ENCODE measurements at places on chromosomes 2 and 18.

- DNase-seq, result no peak
These were observed 44.4 kb upstream of the CTLA4 start for GRCh38 chr2:203823173-203823572.

GRCh38 chr18:13615432-13615861 is 110.9 kb downstream of the FAM210A start:
- no peak for DNase-seq

DNA sequence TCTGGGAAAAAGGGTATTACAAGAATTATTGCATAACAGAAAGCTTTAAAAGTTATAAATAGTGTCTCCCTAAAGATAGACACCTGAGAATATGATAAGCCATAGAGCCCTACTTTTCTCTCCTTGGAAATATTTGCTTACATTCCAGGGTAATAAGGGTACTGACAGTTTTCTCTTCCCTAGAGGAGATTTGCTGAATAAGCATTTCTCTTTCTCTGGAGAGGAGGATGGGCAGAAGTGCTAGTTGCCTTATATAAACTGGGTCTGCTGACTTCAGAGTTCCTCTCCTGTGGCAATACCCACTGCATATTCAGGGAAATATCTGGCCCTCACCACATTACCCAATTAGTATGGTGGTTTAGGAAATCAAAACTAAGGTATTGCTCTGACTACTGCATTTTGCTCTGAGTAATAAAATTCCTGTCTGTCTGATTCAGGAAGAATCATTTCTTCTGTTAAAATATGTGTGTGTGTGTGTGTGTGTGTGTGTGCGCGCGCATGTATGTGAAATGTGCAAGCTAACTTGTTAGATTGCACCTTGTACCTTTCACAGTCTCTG is 1391.3 kb downstream of the DSC3 start:
- DNase-seq, result no peak

DNA sequence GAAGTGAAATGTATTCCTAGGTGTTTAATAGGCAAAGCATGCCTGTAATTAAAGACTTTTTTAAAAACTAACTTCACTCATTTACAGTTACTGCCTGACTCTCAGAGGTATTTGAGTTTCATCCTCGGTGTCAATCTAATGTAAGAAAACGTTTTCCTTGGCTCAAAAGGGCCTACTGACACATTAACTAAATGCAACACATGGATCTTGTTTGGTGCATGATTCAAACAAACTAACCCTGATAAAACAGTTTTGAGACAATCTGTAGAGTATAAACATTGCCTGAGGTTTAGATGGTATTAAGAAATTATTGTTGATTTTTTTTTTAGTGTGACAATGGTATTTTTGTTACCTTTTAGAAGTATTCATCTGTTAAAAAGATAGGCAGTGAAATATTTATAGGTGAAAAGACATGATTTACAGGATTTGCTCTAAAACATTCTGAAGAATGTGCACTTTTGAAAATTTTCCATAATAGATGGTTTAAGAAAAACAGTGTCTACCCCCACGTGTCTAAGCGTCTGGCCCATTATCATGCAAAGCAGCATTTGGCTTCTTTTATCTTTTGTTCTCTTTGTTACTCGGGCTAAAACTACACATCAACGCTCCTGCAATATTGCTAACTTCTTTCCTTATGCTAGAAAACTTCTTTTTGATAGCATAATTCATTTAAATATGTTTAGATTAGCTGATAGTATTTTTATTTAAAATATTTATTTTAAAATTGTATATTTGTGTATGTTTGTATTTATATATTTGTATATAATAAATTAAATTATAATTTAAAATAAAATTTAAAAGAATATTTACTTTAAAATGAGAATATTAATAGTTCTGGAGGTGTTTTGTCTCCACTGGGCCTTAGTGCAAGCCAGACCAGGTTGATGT is 160.2 kb upstream of the NDUFV2 start:
- no peak for DNase-seq

GRCh38 chr2:176138923-176139660 is 9.6 kb downstream of the HOXD8 start:
- no peak for DNase-seq

GRCh38 chr18:49572611-49573345 is 10.9 kb downstream of the LIPG start:
- DNase-seq, result no peak

GRCh38 chr2:201218780-201219179 is 35.8 kb downstream of the CASP10 start:
- DNase-seq, result no peak

GRCh38 chr2:10554961-10555809 is 107.1 kb upstream of the ODC1 start:
- no peak for DNase-seq

DNA sequence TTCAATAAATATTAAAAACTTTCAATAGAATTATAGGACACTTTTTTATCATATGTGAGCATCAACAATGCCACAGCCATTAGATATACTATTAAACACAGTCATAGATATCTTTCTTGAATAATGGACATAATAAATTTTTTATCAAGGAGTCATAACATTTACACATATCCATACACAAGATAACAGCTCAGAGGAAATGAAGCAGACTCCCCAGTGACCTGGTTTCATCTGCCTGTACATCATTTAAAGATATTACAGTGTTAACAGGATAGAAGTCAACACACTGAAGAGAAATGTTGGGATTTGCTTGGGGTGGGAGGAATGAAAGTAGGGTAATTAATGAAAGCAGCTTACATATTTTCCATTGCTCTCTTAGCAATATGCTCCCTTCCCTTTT is 5.1 kb downstream of the SCG2 start:
- DNase-seq, result no peak

DNA sequence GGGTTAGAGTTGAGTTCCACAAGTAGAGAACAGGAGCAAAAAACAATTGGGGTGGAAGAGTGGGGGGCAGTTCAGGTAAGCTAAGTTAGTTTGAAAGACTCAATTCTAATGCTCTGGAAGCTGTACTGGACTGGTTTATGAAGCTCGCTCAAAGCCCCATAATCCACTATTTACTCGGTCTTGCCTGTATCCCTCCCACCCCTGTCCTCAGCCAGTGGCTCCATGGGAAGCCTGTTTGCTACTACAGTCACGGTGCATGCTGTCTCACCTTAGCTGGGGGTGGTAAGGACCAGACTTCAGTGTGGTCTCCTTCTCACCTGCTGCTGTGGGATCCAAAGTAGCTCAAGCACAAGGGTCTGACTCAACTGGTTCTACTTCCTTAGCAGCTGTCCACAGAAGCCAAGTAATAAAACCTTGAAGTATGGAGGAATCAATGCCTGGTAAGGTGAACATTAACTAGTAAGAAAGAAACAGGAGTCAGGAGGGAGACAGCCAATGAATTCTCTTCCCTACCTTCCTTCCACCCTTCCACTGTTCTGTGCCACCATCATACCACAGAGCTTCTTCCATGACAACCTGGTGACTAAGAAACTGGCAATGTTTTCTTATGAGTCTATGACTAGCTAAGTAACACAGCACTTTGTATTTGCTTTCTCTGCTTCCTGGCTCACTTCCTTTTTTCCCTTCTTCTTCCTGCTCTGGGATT is 230.8 kb downstream of the SRBD1 start:
- no peak for DNase-seq

DNA sequence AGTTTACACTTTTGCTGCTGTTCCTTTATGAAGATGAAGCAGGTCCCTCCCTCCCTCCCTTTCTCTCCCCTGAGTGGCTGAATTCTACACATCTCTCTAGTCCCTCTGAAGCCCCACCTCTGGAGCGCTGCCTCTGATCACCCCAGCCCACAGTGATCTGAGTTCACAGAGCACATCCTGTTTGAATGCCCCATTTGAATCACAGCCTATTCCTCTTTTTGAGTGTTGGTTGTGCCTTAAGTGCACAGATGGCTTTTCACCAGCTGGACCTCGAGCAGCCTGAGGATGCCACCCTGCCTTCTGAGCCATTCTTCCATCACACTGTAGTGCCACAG is 87.1 kb downstream of the ITGB1BP1 start:
- DNase-seq, result no peak

GRCh38 chr2:137921105-137921880 is 43.0 kb upstream of the HNMT start:
- no peak for DNase-seq

GRCh38 chr18:80181642-80182461 is 65.5 kb downstream of the PARD6G start:
- DNase-seq, result no peak

Measured in 8988T (cell line).